Left renal pelvis (tissue), 4 donors: ENCODE measurements at places on chromosomes 3 and 15.

DNA sequence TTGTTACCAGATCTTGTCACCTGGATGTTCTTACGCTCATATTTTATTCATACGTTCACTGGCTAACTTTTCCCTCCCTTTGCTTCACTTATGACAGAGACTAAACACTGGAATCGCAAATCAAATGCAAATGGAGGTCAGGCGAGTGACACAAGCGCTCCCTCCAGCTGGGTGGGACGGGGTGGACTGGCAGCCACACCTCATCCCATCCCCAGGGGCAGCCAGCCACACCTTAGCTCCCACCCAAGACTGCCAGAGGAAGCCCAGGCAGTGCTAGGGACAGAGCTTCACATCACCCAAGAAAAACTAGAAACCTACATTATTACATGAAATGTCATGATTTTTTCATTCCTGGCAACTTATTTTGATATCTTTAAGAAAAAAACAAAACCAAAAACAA, 366.2 kb downstream of the ERC2 start:
- DNase-seq, result no peak

DNA sequence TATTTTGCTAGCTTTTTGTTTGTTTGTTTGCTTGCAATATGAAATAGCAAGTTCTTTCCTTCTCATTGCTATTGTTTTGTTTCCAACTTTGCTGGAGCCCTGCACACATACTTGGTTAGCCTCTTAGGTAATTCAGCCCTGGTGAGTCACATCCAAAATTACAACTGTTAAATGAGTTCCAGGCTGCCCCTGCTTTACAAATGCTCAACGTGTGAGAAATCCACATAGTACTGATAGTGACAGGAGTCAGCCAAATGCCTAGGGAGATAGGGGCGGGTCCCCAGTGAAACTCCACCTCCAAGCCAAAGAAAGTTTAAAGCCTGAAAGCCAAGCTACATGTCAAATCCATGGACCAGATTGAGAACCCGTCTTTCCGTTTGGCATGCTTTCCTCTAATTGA, 81.3 kb upstream of the RNF7 start:
- no peak for DNase-seq

DNA sequence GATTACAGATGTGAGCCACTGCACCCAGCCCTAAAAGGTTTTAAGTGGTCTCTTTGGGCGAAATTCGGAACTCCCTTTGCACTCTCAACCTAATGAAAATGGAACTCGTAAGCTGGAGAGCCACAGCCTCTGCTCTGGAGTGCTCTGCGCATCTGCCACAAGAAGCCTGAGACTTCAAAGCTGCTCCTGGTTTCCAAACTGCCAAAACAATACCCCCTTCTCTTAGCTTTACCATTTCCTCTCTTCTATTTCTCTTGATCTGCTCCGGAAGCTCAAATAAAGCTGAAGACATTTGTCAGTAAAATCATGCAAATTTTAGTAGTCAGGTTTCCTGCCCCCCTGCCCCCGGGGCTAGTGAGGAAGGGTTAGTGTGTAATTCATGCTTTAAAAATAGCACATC, 312.7 kb downstream of the MFSD1 start:
- DNase-seq, result no peak

DNA sequence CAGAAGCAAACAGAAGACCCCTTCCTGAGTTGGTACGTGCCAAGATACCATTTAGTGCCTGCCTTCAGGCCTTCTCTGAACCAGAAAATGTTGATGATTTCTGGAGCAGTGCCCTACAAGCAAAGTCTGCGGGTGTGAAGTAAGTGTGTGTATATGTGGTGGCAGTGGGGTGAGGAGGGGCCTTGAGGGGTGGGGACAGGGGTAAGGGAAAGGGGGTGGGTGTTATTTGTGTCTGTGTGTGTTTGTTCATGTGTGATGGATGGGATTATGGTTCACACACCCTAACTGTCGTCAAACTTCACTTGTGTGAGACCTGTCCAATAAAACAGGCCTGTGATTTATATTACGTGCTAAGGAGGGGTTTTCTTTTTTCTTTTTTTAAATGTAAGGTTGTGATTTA, 92.2 kb downstream of the USP13 start:
- no peak for DNase-seq

GRCh38 chr3:176663837-176664831, 533.1 kb downstream of the TBL1XR1 start:
- DNase-seq, result peak; percentile 31

DNA sequence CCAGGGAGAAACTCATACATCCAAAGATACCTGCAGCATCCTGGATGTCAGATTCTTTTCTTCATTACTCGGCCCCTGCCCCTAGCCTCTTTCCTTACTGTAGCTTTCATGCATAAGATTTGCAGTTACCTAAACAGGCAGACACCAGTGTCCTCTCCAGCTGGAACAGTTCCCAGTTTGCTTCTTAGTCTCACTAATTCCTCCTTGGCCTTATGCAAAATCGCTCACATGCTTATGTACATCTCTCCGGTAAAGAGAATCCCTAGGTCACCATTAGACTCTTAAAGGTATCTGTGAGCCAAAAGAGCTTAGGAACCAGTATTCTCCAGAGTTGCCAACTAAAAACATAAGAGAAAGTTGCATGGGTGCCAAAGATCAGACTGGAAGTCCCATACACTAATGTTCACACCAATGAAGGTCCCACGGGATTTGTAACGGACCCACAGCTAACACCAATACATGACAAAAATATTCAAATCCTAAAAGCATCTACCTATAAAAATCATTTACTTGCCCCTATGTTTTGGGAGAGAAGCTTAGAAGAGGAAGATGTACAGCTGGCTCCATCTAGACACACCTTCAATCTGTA, 66.6 kb downstream of the CBLB start:
- DNase-seq, result no peak

DNA sequence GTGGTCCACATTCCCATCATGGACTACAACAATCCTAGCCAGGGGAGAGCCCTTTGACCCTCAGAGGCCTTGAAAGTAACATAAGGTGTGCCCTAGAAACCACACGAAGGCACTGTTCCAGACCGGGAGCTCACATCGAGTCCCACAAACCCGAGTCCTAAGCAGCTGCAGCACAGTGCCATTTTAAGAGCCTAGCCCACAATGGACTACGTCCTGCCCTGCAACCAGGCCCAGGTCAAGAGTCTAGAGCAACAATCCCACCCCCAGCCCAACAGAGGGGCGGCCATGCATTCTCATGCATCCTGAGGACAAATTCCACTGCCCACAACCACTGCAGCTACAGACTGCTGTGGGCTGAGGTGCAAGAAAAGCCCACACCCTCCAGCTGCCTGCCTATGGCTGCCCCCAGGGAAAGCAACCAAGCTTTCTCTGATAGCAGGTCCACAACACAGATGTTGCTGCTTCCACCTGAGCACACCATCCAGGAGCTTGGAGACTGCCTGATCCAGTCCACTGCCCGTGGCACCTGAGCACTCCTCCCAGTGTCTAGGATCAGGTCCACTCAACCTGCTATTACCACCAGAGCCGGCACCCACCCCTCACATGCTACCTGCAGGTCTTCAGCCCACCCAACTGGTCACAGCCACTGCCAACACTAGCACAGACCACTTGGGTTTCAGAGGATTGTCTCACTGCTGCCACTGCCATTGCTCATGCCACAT, 56.8 kb downstream of the IGSF11 start:
- DNase-seq, result no peak

GRCh38 chr3:184932777-184933176, 120.8 kb downstream of the VPS8 start:
- no peak for DNase-seq

DNA sequence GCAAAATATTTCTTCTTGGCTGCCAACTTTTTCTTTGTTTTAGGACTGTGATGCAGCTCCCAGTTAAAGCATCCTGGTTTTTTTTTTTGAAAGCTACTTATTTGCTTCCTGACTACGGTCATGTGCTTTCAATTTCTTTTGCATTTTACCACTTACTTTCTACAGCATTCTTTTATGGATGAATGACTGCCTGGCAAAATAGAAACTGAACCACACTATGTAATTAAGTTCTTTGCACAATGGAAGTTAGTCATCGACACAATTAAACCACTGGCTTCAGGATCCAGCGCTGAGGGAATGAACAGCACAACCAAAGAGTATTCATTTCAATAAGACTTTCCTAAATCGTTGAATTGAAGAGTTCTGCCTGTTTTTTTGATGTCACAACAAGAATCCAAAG, 82.2 kb upstream of the EPHA3 start:
- peak; percentile 6 for DNase-seq

DNA sequence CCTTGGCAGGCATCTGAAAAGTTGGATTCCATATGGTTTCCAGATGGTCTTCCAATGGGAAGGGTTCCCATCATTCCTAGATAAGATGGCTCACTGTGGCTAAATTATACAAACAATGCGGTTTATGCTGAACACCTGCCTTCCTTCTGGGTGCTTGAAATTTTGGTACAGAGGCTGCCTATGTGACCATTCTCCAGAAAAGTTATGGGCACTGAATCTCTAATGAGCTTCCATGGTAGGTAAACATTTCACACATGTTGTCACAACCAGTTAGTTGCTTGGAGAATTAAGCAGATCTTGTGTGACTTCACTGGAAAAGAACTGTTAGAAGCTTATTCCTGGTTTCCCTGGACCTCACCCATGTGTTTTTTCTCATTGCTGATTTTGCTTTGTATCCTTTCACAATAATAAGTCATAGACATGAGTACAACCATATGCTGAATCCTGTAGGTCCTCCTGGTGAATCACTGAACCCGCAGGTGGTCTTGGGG, 30.1 kb downstream of the PLOD2 start:
- DNase-seq, result no peak

DNA sequence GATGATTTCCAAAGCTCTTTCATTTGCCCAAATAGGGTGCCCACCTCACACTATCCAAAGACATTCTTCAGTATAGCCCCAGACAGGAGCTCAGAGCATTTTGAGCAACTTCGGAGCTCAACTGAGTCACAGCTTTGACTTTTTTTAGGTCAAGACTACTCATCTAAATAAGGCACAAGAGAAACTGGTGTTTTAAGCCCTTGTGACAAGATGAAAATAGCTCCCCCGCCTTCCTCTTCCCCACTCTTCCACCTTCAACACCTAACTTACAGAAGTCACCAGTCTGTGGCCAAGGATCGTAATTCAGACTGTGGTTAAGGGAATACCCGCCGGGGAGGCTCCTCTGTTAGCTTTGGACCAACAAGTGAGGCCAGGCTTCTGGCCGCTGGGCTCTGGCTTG, 60.4 kb upstream of the CA12 start:
- DNase-seq, result no peak

GRCh38 chr15:31248263-31248662, 78.4 kb upstream of the KLF13 start:
- DNase-seq, result no peak

DNA sequence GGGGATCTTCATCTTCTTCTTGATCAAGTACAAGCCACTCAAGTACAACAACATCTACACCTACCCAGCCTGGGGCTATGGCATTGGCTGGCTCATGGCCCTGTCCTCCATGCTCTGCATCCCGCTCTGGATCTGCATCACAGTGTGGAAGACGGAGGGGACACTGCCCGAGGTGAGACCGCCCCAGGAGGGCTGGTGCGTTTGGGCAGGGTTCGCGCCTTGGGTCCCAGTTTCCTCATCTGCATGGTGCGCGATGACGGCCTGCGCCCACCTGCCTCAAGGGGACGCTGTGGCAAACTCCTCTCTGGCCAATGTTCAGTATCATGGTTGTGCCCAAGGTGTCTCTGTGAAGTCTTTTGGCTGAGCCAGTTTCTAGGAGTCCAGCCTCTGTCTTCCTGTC, 57.5 kb upstream of the SLC6A1 start:
- no peak for DNase-seq

GRCh38 chr15:97966924-97967620, 6.6 kb downstream of the ARRDC4 start:
- DNase-seq, result no peak

DNA sequence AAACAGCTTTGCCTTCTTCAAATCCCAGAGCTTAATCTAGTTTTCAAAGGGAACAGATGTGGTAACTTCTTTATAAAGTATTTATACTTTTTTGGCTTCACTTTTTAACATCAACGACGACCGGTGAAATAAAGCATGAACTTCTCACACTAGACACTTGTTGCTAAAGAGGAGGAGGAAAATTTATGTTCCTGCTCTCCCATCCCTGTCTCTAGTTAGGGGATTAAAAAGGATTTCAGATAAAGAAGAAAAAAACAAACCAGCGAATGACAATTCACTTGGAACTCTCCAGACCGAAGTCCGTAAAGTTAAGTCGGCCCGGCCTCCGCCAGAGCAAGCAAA, 672 bp downstream of the NEDD4 start:
- DNase-seq, result no peak

DNA sequence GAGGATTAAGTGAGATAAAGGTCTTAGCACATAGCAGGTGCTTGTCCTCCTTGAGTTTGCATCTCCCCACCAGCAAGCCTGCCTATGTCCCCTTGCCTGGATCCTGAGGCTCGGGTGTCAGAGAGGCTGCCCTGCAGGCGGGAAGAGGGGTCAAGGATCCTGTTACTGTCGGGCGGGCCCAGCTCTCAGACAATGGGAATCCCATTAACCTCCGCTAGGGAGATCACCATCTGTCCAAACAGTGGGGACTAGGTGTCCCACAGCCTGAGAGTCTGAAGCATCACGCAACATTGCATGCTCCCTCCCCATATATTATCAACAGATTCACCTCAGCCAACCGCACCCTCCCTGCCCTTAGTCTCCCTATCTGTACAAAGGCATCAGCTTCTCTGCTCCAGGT, 151.4 kb downstream of the FBLN2 start:
- no peak for DNase-seq

- no peak for DNase-seq
Measured at GRCh38 chr3:175585898-175586297, 726.8 kb downstream of the NAALADL2 start.

GRCh38 chr15:26983822-26984221, 12.8 kb downstream of the GABRG3 start:
- DNase-seq, result no peak

DNA sequence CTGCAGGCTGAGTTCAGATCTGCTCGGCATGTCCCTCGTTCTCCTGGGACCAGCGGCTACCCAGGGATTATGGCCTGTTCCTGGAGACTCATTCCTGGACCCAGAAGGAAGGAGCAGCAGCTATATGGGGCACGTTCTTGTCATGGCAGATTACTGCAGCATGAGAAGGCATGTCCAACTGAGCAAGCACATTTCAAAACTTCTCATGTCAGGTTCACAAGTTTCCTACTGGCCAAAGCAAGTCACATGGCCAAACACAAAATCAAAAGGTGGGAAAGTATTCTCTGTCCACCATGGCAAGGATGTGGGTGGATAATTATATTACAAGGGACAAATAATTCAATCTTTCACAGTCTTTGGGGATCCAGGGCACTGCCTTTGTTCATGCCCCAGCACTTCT, 71.9 kb upstream of the C15orf39 start:
- DNase-seq, result no peak

DNA sequence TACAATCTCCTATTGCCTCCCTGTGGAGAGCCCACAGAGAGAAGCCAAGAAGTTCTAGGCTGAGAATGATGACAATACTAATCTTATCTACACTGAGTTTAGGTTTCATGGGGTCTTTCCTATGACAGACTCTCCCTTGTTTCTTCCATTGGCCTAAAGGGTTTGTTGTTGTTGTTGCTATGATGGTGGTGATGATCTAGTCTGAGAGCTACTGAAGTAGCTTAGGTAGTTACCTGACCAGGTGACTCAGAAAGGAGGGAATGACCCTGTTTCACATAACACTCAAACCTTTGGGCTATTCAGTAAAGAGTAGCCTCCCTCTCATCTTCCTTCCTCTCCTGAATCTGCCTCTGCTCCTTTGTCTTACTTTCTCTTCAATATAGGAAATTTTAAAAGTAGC, 170.2 kb downstream of the GMNC start:
- DNase-seq, result no peak

- DNase-seq, result no peak
Measured at GRCh38 chr15:77266708-77267386, 153.1 kb downstream of the PEAK1 start.
